A673 (cell line): ENCODE measurements at places on chromosomes 4 and X. TPM values are rescaled to one million over a fixed set of nuclear protein-coding genes. Genes with fewer than 3 reads are reported as not detected.

- H3K27me3 ChIP-seq, result no peaks in the 10 kb centered on the region
- no peak overlapping the region for H3K27ac ChIP-seq
- no peak overlapping the region for H3K4me3 ChIP-seq
- H3K36me3 ChIP-seq, result no peaks in the 10 kb centered on the region
- no peak for DNase-seq
Observed at GRCh38 chr4:3674479-3674851, 91.7 kb upstream of the ADRA2C start.

DNA sequence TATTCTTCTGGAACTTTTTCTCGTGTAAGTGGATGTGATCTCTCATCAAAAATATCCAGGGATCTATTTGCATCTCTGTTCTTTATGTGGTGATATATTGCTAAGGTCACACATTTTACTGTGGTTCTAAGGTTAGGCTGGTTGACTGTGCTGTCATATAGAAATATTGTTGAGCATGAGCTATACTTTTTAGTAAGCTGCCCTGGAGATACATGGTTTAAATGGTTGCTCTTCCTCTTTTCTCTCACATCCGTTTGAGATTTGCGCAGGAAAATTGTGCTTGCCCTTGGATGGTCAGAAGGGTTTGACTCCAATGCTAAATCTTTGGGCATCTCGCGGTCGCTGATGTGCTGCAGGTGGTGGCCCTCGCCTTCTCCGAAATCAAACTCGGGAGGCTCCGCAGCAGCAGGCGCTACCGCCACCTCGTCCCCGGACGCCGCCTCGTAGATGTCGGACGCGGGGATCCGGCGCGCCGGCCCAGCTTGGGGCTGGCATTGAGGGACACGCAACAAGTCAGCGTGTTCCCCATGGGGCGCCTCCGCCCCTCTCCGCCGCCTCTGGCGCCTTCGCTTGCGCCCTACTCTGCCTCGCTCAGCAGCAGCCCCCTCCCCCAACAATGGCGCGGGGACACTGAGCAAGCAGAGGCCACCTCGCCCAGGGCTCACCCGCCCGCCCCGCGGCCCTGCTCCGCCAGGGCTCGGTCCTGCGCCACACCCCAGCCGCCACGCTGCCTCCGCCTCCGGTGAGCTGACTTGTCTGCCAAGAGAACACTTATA lies 154.5 kb downstream of the MSN start:
- no peaks in the 10 kb centered on the region for H3K4me1 ChIP-seq
- peak overlapping the region; percentile 29 for H3K4me3 ChIP-seq
- H3K27ac ChIP-seq, result no peak overlapping the region

GRCh38 chrX:97638621-97639020 lies 754.9 kb downstream of the RPA4 start:
- H3K36me3 ChIP-seq, result no peaks in the 10 kb centered on the region
- no peak overlapping the region for H3K27ac ChIP-seq
- no peaks in the 10 kb centered on the region for H3K27me3 ChIP-seq
- no peak overlapping the region for H3K4me3 ChIP-seq
- no peak for DNase-seq
- no peaks in the 10 kb centered on the region for H3K4me1 ChIP-seq

The TCP11X2 gene
- total RNA-seq, result not detected in 2 replicates

- H3K36me3 ChIP-seq, result no peaks in the 10 kb centered on the region
- no peak overlapping the region for H3K27ac ChIP-seq
- no peaks in the 10 kb centered on the region for H3K4me1 ChIP-seq
- no peak overlapping the region for H3K4me3 ChIP-seq
- H3K27me3 ChIP-seq, result no peaks in the 10 kb centered on the region
Observed at GRCh38 chrX:146238173-146238572, 420.5 kb downstream of the SLITRK2 start.

- no peaks in the 10 kb centered on the region for H3K27me3 ChIP-seq
- H3K4me1 ChIP-seq, result no peaks in the 10 kb centered on the region
- H3K27ac ChIP-seq, result no peak overlapping the region
- no peaks in the 10 kb centered on the region for H3K36me3 ChIP-seq
Observed at GRCh38 chr4:53730031-53730805, 138.9 kb upstream of the LNX1 start.

- peaks cover 7% of the 10 kb centered on the region for H3K27me3 ChIP-seq
- H3K27ac ChIP-seq, result no peak overlapping the region
- H3K36me3 ChIP-seq, result no peaks in the 10 kb centered on the region
- H3K4me3 ChIP-seq, result no peak overlapping the region
- no peaks in the 10 kb centered on the region for H3K4me1 ChIP-seq
Observed at GRCh38 chrX:115912372-115912897, 258.1 kb upstream of the AGTR2 start.

DNA sequence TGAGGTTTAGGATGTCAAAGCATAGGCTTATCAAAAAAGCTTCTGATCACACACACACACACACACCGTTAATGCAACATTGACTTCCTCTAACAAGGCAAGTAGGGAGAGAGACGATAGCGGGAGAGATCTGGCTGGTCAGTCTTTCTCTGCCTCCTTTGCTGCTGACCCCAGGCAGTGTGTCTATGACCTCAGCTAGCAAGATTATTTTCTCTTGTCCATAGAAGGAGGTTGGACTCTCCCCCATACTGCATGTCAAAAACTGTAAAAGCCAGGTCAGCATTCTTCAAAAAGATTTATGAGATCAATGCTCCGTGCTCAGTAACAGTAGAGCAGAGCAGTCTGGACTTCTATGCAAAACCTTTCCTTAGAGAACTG lies 63.5 kb upstream of the PGM2 start:
- no peak overlapping the region for H3K27ac ChIP-seq
- H3K27me3 ChIP-seq, result no peaks in the 10 kb centered on the region
- no peak for DNase-seq
- H3K4me1 ChIP-seq, result no peaks in the 10 kb centered on the region

- peak; percentile 22 for DNase-seq
- no peak overlapping the region for H3K4me3 ChIP-seq
- no peaks in the 10 kb centered on the region for H3K4me1 ChIP-seq
- no peak overlapping the region for H3K27ac ChIP-seq
- no peaks in the 10 kb centered on the region for H3K36me3 ChIP-seq
Observed at GRCh38 chrX:10617999-10618351, 2.4 kb downstream of the MID1 start.

The DDIT4L gene
- total RNA-seq, result 0.15 and 0.26 TPM in 2 replicates

DNA sequence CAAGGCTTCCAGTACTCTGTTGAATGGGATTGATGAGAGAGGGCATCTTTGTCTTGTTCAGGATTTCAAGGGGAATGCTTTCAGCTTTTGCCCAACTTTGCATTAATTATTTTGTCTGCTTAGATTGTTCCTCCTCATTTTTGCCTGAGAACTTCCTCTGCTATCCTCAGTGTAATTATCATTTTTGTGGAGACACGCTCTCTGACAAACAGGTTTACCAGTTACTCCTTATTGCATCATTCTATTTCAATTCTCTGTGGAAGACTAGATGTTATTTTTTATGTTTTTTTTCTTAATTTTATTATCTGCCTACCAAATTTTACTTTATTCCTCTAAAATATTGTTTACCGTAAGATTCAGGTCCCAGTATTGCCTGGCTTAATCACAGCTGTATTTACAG lies 349.2 kb downstream of the ADGRL3 start:
- H3K4me1 ChIP-seq, result no peaks in the 10 kb centered on the region
- no peak for DNase-seq
- H3K27me3 ChIP-seq, result no peaks in the 10 kb centered on the region
- H3K27ac ChIP-seq, result no peak overlapping the region
- H3K4me3 ChIP-seq, result no peak overlapping the region
- H3K36me3 ChIP-seq, result no peaks in the 10 kb centered on the region

GRCh38 chr4:83128240-83128929 lies 13.9 kb upstream of the PLAC8 start:
- H3K27me3 ChIP-seq, result no peaks in the 10 kb centered on the region
- no peaks in the 10 kb centered on the region for H3K36me3 ChIP-seq

The PDGFRA gene
- 0.24 and 0.66 TPM in 2 replicates for total RNA-seq

The SLC2A9 gene
- not detected in 2 replicates for total RNA-seq

- no peaks in the 10 kb centered on the region for H3K4me1 ChIP-seq
- no peak overlapping the region for H3K4me3 ChIP-seq
- no peaks in the 10 kb centered on the region for H3K27me3 ChIP-seq
- no peak for DNase-seq
- no peaks in the 10 kb centered on the region for H3K36me3 ChIP-seq
Observed at GRCh38 chr4:25870081-25870480, 7.3 kb upstream of the SEL1L3 start.

The RAB40AL gene
- 0.97 and 1.1 TPM in 2 replicates for total RNA-seq

The FAM47E gene
- total RNA-seq, result 0.21 TPM in 1 of 2 replicates, not detected in the other

DNA sequence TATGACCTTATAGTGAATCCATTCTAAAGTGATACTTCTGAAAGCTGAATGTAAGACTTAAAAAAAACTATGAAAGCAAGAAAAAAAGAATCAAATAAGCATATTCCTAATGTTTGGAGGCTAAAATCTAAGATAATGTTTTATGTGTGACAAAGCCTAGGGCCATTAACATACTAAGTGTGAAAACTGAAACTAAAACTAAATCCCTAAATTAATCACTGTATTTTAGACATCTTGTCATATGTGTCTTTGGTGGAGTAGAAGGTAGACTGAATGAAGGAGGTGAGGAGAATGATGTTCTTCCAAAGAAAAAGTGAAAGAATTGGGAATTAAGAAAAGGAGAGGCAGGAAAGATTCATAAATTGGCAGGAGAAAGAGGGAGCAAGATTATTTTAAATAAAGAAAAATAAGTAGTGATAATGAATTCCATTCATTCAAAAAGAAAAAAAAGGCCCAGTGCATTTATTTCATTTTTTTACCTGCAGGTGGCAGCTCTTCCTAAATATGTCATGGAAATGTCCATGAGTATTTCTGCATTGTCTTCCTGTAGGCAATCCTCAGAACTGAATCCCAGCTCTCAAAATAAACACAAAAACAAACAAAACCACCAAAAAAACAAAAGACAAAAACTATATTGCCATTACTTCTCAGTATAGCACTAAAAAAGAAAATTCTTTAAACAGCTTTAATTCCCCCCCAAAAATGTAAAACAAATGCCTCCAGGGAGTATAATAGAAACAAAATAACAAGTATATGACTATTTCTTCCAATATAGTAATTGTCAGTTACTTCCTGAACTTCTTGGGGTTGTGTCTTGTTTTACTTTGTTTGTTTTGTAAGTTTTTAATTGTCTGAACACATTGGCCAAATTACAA lies 17.0 kb upstream of the AP1AR start:
- H3K27ac ChIP-seq, result no peak overlapping the region
- H3K36me3 ChIP-seq, result no peaks in the 10 kb centered on the region
- peak; percentile 51 for DNase-seq

DNA sequence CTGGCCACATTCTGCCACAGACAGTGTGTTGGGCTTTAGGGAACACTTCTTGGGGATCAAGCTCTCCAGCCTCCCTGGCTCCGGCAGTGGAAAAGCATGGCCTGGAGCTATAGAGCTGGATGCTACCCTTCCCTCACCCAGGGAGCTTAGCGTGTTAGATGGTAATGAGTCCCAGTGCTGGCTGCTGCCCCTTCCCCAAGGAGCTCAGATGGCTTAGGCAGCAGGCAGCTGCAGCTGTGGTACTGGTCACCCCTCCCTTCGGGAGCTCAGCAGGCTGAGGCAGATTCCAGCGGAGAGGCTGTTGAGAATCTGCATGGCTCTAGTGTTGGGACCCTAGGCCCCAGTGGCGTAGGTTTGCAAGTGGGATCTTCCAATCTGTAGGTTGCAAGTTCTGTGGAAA lies 19.5 kb downstream of the TMEM144 start:
- H3K27ac ChIP-seq, result no peak overlapping the region
- no peaks in the 10 kb centered on the region for H3K36me3 ChIP-seq
- no peak for DNase-seq

The RRH gene
- 0.28 and 0.47 TPM in 2 replicates for total RNA-seq

- H3K36me3 ChIP-seq, result no peaks in the 10 kb centered on the region
- no peak overlapping the region for H3K4me3 ChIP-seq
- no peaks in the 10 kb centered on the region for H3K27me3 ChIP-seq
- no peak overlapping the region for H3K27ac ChIP-seq
- peaks cover 36% of the 10 kb centered on the region for H3K4me1 ChIP-seq
- no peak for DNase-seq
Observed at GRCh38 chr4:153207567-153207966, 3.3 kb downstream of the TRIM2 start.

DNA sequence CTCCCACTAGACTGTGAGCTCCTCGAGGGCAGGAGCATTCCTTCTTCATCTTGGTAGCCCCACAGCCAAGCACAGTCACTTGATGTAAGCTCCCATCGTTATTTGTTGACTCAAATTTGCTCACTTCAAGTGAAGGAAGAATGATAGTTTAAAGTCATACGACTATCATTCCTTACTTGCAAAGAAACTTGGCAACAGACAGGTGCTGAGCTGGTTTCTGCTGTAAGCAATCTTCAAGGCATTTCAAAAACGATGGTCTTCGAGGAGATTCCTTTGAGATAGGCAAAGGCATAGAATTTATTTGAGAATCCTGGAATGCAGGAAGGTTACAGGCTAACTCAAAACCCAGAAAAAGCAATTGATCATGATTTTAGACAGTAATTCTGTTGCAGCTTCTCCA lies 64.8 kb downstream of the QDPR start:
- H3K36me3 ChIP-seq, result no peaks in the 10 kb centered on the region
- no peak overlapping the region for H3K4me3 ChIP-seq
- no peak overlapping the region for H3K27ac ChIP-seq
- no peak for DNase-seq

DNA sequence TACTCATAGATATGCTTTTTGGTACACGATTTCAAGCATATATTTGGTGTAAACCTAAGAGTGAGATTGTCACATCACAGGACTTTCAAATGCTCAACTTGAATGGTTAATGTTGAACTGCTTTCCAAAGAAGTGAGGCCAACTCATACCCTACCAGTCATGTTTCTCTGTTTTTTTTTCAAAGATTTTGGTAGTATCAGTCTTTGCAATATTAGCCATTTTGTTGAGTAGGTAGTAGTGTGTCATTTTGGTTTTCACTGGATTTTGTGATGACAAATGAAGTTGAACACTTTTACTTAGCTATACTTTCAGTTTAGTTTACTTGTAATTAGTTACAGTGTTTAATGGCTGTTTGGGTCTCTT lies 12.5 kb upstream of the HS3ST1 start:
- no peaks in the 10 kb centered on the region for H3K27me3 ChIP-seq
- H3K4me3 ChIP-seq, result no peak overlapping the region
- DNase-seq, result no peak
- H3K36me3 ChIP-seq, result no peaks in the 10 kb centered on the region
- H3K27ac ChIP-seq, result no peak overlapping the region

The CSN1S1 gene
- total RNA-seq, result not detected in 2 replicates

DNA sequence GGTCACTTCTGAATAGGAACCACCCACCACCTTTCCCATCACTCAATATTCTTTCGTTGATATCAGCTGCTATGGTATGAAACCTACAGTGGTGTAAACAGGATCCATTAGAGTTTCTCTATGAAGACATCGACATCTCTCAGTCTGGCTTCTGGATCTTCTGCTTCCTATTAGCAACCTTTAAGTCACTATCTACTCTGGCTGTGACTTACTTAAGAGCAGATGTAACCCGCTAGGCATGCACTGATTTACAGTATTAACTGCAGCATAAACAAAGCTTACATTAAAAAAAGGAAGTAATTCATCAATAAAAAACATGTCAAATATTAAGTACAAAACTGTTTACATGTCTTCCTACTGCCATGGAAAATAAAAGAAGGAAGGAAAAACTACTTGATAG lies 96.4 kb downstream of the ANAPC10 start:
- H3K4me1 ChIP-seq, result no peaks in the 10 kb centered on the region
- DNase-seq, result no peak
- H3K36me3 ChIP-seq, result no peaks in the 10 kb centered on the region
- no peak overlapping the region for H3K4me3 ChIP-seq
